AG04449 (cell line): ENCODE measurements at places on chromosomes 16 and 17.

GRCh38 chr17:41656249-41657023 is 32.1 kb upstream of the KRT17 start:
- no peak for DNase-seq

DNA sequence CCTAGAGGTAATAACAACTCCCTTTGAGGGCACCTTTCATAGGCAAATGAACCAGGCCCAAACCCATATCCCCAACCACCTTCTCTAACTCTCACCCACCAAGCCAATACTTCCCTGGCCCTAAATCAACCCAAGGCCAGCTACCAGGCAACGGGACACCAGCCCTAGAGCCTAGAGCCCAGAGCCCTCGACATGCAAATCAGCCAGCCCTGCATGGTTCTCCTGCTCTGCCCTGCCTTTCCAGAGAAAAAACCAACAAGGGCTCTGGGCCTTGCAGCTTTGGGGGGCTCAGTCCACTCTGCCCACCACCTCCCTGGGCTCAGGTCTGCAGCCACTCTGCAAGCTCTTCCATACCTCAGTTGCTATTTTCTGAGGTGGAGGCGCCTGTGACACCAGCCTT is 55.0 kb downstream of the PITPNM3 start:
- no peak for DNase-seq

GRCh38 chr16:67734731-67735201 is 15.7 kb upstream of the GFOD2 start:
- DNase-seq: no peak

DNA sequence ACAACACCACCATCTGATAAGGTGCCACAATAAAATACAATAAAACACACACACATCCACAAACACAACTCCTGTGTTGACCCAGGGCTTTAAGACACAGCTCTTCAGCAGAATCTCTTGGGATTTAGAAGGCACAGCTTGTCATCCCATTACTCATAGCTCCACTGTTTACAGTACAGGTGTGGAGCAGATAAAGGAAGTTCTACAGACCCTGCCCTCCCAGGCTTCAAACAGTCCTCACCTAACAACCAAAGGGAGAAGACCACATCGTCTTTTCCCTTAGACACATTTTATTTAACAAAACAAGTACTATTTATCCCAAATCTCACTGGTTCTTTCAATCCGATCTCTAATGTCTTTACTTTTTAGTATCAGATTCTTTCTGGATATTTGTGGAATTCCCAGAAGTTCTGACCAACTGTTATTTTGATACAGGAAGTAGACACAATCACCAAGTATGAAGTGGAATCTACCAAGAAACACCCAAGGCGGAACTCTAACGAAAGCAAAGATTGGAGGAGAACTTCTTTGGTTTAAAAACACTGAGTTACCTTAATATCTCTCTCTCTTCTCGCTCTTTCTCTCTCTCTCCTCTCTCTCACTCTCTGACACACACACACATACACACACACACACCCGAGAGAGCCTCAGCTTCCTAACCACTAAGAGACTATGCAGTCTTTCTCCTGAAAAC is 46.1 kb downstream of the CYTH1 start:
- DNase-seq: no peak

DNA sequence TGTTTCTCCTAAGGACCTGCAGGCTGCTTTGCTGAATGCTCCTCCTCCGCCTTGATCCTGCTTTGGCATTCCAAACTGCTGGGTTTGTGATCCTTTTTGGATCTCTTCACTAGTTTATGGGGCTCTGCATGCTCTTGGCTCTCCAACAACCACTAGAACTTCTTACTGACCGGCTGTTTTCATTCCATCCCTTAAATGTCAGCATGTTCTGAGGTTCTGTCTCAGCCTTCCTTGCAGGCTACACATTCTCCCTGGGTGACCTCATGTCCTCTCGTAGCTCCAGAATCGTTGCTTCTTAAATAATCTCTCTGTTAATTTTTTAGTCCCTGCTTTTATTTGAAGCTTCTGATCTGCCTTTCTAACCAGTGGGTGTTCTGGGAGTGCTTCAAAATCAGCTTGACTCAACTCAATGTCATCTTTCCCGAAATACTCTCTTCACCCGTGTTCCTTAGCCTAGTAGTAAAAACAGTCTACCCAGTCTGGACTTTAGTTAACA is 119.0 kb upstream of the HS3ST2 start:
- DNase-seq: peak; percentile 95

- no peak for DNase-seq
These were observed 72.7 kb downstream of the ABCC1 start for GRCh38 chr16:16021988-16022682.

DNA sequence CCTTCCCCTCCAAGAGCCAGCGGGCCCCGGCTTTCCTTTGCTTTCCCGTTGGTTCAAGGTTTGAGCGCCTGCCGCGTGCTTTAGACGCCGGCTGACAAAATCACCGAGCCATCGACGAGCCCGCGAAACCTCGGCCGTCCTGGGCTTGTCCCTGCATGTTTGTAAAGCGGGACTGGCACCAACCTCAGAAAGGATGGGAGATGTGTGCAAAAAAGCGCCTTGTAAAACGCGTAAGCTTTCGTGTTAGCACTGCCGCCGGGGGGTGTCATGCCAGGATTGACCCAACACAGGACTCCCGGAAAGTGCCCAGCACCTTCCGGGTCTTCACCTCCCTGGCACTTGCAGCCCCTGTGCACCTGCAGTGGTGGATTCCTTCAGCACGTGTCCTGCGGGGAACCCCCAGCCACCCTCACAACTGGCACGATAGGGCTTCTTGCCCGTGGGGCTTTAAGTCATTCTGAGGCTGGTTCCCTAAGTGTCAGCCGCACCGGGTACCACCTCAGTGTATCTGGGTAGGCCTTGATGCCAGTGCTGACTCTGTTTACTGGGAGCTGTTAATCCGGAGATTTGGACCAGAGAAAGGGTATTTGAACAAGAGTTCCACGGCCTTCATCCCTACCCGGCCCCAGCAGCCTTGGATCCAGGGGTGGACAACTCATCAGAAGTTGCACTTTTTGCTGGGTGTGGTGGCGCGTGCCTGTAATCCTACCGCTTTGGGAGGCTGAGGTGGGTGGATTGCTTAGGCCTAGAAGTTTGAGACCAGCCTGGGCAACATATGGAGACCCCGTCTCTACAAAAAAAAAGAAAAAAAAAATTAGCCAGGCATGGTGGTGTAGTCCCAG is 817 bp downstream of the NDUFAF8 start:
- no peak for DNase-seq

- DNase-seq: peak; percentile 12
These were observed 1.0 kb upstream of the KCNJ2 start for GRCh38 chr17:70168044-70168976.

- DNase-seq: no peak
These were observed 78.6 kb upstream of the CA10 start for GRCh38 chr17:52237151-52237550.

- no peak for DNase-seq
These were observed 1.0 kb upstream of the GLG1 start for GRCh38 chr16:74607962-74608356.

GRCh38 chr17:57197466-57198071 is 58.8 kb upstream of the MSI2 start:
- no peak for DNase-seq
